ENCODE measurements at places on chromosomes 6 and 20. TPM values are rescaled to one million over a fixed set of nuclear protein-coding genes. Genes with fewer than 3 reads are reported as not detected.

Gene SNX9
- 76.5 TPM for polyA plus RNA-seq

Gene SERINC3
- 194 TPM for polyA plus RNA-seq

Gene RBBP8NL
- not detected for polyA plus RNA-seq

DNA sequence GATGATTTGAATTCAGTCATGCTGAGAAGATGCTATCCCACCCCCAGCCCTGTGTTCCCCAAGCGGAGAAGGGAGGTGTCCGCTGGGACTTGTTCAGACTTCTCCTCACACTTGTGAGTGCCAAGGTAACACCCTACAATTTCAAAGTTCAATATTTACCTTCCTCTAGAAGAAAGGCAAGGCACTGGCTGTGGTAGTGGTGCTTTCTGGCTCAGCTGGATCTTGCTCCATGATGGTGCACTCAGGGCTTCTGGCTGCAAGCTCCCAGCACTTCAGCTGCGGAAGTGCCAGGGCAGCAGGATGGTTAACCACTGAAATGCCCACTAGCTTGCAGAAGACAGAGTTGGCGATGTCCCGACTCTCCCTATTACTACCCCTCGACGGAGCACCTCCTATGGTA is 135.4 kb downstream of the MTFR2 start:
- DNase-seq = no peak

DNA sequence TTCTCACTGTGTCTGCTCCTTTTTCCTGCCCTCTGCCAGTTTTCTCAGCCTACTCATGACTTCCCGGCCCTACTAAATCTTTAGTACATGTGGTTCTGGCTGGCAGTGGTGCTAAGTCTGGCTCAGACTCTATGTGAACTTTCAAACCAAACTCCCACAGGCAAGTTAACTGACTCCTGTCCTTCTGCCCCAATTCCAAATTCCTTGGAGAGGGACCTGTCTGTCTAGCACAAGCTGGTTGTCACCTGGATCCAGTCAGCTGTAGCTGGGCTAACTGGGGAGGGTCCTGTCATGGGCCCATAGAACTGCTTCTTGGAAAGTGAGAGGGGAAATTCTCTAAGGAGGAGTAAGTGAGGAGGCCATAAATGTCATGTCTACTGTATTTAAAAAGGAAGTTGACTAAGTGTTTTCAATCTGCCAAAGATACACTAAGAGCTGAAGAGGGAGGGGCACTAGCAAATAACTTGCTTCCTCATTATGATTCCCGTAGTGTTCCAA is 240.1 kb downstream of the KCNQ5 start:
- DNase-seq = peak; percentile 88

DNA sequence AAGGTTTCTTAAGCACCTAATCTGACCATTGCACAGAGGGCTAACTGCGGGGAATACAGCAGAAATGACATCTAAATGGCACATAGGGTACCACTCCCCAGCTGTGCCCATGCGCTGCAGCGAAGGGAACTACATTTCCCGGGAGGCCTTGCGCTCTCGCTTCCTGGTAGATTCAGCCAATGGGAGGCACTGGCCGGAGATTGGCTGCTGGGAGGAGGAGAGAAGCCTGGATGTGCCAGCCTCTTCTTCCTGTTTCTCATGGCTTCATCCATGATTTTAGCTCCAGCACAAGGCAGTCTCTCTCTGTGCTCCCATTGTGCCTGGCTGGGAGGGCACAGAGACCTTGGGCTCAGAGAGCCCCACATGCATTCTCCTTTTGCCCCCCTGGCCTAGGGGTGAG is 101.7 kb upstream of the FOXA2 start:
- DNase-seq = peak; percentile 82

DNA sequence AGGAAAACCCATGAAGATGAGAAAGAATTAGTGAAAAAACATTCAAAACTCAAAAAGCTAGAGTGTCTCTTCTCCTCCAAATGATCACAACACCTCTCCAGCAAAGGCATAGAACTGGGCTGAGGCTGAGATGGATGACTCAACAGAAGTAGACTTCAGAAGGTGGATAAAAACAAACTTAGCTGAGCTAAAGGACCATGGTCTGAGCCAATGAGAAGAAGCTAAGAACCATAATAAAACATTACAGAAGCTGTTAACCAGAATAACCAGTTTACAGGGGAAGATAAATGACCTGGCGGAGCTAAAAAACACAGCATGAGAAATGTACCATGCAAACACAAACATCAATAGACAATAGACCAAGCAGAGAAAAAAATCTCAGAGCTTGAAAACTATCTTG is 904.1 kb upstream of the MANEA start:
- no peak for DNase-seq

- peak; percentile 92 for DNase-seq
Observed at GRCh38 chr6:75402296-75402695, 91.3 kb downstream of the FILIP1 start.

- no peak for DNase-seq
Observed at GRCh38 chr20:24442909-24443308, 26.5 kb upstream of the SYNDIG1 start.
